ENCODE measurements at places on chromosomes 6 and 20.

- DNase-seq: no peak
Measured at GRCh38 chr20:33568378-33568777, 78.5 kb downstream of the CBFA2T2 start.

DNA sequence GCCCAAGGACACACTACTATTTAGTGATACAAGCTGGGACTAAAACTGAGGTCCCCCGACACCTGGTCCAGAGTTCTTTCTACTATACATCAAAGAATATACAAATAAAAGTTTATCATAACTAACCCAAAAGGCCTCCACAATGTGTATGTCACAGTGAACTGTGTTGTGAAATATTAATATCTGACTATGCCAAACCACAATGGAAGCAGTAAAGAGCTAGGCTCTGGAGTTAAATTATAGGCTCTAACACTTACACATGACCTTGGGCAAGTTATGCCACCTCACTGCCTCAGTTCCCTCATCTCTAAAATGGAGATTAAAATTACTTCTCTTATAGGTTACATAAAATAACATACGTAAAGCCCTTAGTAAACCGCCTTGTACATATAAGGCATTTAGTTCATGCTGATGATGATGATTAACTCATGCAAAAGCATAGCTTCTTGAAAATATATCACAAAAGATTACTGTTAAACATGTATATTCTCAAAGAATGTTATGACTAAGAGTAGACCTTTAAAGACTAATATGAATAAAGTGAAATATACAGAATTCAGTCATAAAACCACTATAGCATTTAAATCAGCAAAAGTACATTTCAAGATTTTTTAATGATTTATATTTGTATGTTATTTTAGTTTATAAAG, 5.7 kb downstream of the SUPT3H start:
- no peak for DNase-seq

DNA sequence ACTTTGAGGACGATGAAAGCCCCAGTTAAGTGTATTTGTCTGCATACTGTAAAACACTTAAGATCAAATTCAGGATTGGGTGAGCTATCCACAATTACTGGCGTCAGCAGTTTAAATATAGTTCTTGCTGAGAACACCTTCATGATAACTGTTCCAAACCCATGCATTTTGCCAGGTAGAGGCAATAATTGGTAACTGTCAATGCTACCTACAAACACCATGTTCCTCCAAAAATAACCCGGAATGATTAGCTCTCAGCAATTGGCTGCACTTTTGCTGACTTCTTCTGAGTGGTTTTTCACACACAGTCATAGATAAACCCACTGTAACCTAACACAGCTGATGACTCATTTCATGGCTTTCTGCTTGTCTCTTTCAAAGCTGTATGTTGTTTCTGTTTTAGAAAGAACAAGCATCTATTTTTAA, 1358.6 kb upstream of the GJE1 start:
- no peak for DNase-seq

DNA sequence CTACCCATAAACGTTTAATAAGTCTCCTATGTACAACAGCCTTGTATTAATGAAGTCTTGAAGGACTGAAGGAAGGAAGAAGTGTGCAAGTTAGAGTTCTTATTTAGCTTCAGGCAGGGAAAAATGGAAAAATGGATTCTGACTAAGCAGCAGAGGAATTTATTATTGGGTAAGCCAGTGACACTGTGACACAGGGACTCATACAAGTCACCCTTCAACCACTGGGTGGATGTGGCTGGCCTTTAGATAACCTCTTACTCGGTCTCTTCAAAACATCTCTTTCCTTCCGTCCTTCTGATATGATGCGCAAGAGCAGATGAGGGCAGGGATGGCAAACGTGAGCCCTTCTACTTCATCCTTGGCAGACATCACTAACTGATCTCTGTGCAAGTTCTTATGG, 145.6 kb downstream of the DHX35 start:
- DNase-seq: no peak

All from hematopoietic multipotent progenitor cell (in vitro differentiated cells).